Panc1 (cell line): ENCODE measurements at places on chromosomes 12 and 14. TPM values are rescaled to one million over a fixed set of nuclear protein-coding genes. Genes with fewer than 3 reads are reported as not detected.

Gene FRMD6
- total RNA-seq: 40.7 TPM

Gene MSRB3
- 89.7 TPM for total RNA-seq

DNA sequence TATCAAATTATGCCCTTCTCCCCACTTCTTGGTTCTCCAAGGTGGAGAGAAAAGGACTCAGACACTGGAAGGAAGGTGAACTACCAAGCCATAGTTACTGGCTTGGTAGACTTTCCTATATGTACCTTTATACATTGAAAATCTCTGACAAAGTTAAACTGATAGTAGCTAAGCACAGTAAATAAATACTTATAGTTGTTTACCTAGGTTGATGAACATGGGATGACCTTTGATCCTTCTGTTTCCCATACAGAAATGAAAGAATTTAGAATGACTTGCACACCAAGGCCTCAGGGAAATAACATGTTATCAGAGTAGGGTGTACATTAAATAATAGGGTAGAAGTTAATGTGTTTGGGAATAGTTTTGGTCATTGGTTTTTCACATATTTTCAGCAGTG lies 6.7 kb downstream of the ARHGAP5 start:
- no peak for DNase-seq

GRCh38 chr12:18837025-18837424 lies 99.1 kb downstream of the CAPZA3 start:
- DNase-seq: no peak

Gene CHGA
- not detected for total RNA-seq

Gene LIN7A
- total RNA-seq: not detected

DNA sequence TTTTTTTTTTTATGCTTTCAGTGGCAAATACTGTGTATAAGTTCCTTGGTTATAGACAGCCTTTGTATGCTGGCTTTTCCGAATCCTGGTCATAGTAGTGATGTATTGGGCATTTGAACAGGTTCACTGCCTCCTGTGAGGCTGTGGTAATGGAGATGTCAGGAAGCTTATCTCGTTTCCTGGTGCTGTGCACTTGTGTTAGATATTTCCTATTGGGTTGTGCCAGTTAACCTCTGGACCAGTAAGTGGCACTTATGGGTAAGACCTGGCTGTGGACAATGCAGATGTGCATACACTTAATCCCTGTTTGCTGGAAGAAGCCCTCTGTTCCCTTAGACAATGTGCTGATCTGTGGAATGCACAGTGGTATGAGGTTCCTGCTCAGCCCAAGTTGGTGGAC lies 135.4 kb upstream of the KITLG start:
- DNase-seq: no peak

GRCh38 chr12:68247785-68248184 lies 5.6 kb downstream of the IL22 start:
- DNase-seq: no peak

GRCh38 chr12:123935956-123936355 lies 36.7 kb downstream of the CCDC92 start:
- no peak for DNase-seq

Gene PTPN21
- total RNA-seq: 15.0 TPM

Gene GUCY2C
- total RNA-seq: 0.13 TPM

Gene MYH7
- not detected for total RNA-seq

DNA sequence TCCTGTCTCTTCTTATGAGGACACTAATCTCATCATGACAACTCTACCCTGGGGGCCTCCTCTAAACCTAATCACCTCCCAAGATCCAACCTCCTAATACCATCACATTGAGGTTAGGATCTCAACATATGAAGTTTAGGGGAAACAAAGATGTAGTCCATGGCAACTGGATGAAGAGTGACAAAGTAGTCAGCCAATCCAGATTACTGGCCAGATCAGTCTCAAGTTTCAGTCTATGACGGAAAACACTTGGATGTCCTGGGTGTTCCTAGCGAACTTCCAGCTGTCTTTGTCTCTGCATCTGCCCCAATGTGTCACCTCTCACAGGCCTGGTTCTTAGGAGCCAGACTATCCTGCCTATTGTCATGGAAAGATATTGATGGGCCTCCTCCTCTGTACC lies 630.8 kb downstream of the AACS start:
- no peak for DNase-seq

Gene ITGB7
- total RNA-seq: 0.98 TPM

- no peak for DNase-seq
Observed at GRCh38 chr14:65329911-65330310, 82.6 kb upstream of the FUT8 start.

Gene TAS2R30
- total RNA-seq: 0.74 TPM

DNA sequence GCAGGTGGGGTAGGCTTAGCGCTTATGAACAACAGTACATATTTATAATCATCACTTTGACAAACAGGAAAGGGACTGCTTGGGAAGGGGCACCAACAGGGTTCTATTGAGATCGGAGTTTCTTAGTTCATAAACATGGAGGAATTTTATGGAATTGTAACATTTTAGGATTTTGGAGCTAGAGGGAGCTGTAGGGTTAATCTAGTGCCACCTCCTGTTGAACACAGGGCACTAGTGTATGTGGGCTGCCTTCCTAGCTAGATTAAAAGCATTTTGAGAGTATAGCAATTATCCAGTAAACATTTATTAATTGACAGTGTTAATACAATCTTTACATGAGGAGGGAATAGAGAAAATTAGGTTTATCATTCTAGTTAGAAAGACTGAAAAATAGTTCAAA lies 23.1 kb upstream of the TBC1D30 start:
- no peak for DNase-seq

GRCh38 chr12:77325511-77326236 lies 260.3 kb upstream of the E2F7 start:
- DNase-seq: no peak

- no peak for DNase-seq
Observed at GRCh38 chr12:3124917-3125316, 47.7 kb downstream of the TSPAN9 start.

- DNase-seq: no peak
Observed at GRCh38 chr12:86801439-86801838, 545.2 kb upstream of the MGAT4C start.

Gene MGP
- 0.72 TPM for total RNA-seq

Gene SOAT2
- not detected for total RNA-seq

DNA sequence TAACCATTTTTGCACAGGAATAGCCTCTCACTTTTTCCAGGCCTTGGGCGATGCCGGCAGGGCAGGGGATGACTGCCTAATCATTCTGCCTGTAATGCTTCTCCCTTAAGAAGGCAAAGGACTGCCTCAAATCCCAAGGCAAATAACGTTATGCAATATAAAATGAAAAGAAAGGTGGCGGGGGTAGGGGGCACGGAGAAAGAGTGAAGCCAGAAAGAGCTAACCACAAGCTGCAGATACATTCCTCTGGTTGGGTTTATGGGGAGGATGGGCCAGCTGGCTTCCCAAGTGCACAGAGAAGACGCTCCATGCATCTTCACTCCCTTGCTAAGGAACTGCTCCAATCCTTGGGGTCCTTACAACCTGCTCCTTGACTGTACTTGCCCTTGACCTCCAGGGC lies 229.5 kb downstream of the FOXN3 start:
- no peak for DNase-seq

- DNase-seq: no peak
Observed at GRCh38 chr12:32161058-32161457, 54.4 kb downstream of the BICD1 start.

Gene GALNT8
- not detected for total RNA-seq

DNA sequence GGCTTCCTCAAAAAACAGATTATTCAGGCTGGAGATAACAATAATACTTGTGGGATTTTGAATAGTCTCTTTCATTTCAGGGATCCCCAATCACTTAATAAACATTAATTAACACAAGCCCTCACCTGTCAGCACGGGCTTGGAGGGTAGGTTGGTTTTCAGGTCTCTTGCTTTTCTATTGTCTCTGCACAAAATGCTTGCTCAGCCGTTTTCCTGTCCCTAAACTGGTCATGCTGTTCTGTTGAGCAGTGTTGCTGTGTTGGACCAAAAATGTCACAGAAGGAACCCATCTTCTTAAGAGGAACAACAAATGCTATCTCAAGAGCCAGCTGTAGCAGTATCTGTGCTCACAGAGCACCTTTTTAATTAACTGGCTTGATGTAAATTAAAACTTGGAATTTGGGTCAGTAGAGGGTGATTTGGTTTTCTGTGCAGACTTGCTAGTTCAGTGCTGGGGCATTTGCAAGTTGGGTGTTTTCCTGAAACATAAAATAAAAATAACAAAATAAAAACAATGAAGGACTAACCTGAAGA lies 231.8 kb upstream of the CRY1 start:
- DNase-seq: no peak

GRCh38 chr14:67566908-67567307 lies 33.2 kb downstream of the PIGH start:
- DNase-seq: no peak

GRCh38 chr14:24459331-24459730 lies 16.8 kb upstream of the SDR39U1 start:
- no peak for DNase-seq

Gene RNASE3
- not detected for total RNA-seq

- DNase-seq: no peak
Observed at GRCh38 chr14:74240794-74241651, 1.8 kb downstream of the VSX2 start.

- DNase-seq: no peak
Observed at GRCh38 chr12:701896-702539, 38.8 kb upstream of the NINJ2 start.

DNA sequence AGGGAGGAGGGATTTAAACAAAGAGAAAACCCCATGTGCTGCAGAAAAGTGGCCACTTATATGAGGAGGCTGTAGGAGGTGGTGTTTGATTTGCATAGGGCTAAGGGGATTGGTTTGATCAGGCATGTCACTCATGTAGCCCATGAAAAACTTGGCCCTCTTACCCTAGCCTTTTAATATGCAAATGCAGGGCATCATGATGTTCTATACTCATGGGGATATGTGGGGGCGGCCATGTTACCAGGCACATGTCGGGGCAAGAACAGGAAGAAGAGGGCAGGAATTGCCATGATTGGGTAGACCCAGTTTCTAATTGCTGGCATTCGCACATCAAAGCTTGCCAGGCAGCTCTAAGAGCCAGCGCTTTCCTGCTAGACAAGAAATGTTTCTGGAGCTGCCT lies 28.8 kb downstream of the KLRK1 start:
- DNase-seq: no peak

Gene SLC17A8
- not detected for total RNA-seq
